ENCODE measurements at places on chromosomes 16 and 17. TPM values are rescaled to one million over a fixed set of nuclear protein-coding genes. Genes with fewer than 3 reads are reported as not detected.

- H3K27me3 ChIP-seq: no peaks in the 10 kb centered on the region
- H3K27ac ChIP-seq: no peak overlapping the region
- H3K4me3 ChIP-seq: no peak overlapping the region
- H3K4me1 ChIP-seq: peaks cover 8% of the 10 kb centered on the region
- no peak for DNase-seq
Observed at GRCh38 chr16:87306516-87306915, 10.7 kb downstream of the C16orf95 start.

DNA sequence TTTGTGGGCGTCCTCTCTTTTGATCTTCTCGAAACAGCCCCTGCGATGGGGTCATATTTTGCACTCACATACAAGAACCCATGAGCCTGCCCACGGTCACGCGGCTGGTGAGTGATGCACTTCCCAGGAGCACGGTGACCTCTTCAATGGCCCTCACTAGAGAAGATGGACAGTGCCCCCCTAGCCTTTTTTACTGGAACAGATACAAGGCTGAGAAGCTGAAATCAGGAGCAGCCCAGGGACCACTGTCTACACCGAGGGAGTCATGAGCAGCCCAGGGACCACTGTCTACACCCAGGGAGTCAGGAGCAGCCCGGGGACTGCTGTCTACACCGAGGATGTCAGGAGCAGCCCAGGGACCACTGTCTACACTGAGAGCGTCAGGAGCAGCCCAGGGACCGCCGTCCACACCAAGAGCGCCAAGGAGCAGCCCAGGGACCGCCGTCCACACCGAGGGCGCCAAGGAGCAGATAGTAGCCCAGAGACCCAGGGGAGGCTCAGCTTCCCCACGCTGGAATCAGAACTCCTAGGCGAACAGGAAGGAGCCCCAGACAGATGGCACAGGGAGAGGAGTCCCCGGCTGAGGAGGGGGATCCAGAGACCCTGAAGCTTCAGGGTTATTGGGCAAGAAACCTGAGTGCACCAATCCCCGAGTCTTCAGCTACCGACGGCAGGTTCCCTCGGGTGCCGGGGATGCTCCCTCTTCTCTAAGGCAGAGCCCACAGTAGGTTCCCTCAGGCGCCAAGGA, 23.7 kb downstream of the ACSF3 start:
- peaks cover 13% of the 10 kb centered on the region for H3K36me3 ChIP-seq
- DNase-seq: no peak
- H3K27ac ChIP-seq: no peak overlapping the region
- no peak overlapping the region for H3K4me3 ChIP-seq

DNA sequence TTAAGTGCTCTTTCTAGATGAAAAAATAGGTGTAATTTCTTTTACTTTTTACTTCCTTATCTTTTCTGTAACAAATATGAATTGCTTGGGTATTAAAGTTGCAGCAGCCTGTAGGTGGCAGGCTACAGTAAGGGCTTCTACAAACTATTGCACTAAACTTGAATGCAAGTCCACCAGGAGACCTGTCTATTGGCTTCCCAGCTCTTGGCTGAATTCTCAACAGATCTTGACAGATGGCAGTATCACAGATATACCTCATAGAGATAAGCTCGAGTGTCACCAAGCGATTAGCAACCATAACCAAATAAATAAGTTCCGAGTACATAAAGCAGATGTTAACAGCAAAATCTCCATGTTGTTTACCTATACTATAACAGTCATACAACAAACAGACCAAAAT, 5.9 kb downstream of the BBS2 start:
- H3K4me3 ChIP-seq: no peak overlapping the region
- DNase-seq: peak; percentile 15
- peaks cover 3% of the 10 kb centered on the region for H3K36me3 ChIP-seq
- H3K27ac ChIP-seq: no peak overlapping the region
- peaks cover 42% of the 10 kb centered on the region for H3K4me1 ChIP-seq

DNA sequence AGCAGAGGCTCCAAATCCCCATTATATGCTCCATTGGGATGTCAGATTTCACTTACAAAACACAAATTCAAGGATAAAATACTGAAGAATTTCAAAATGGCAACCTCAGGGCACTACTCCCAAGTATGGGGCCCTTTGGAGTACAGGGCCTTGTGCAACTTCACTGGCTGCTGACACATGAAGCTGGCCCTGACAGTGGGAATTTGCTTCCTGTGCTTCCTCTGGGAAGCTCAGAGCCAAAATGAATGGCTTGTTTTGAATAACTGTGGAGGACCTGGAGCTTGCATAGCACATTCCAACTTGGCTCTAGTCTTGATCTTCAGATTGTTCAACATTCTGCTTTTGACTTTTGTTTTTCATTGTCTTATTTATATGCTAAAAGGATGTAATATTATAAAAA, 52.3 kb upstream of the HNF1B start:
- peaks cover 3% of the 10 kb centered on the region for H3K4me1 ChIP-seq
- no peak overlapping the region for H3K4me3 ChIP-seq
- H3K27ac ChIP-seq: no peak overlapping the region

DNA sequence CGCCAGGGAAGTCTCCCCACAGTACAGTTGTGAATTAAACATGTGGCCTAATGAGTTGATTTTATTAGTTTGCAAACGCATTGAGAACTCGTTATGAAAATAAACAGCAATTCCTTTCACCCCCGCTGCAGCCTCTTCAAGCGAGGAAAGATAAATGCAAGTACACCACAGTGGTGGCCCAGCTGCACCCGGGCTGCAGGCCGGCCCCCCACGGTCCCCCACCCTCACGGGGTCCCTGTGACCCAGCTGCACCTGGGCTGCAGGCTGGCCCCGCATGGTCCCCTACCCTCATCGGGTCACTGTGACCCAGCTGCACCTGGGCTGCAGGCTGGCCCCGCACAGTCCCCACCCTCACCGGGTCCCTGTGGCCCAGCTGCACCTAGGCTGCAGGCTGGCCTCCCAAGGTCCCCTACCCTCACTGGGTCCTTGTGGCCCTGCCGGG, 32.2 kb downstream of the SDK2 start:
- H3K4me3 ChIP-seq: no peak overlapping the region
- DNase-seq: no peak
- no peak overlapping the region for H3K27ac ChIP-seq
- H3K27me3 ChIP-seq: no peaks in the 10 kb centered on the region
- H3K36me3 ChIP-seq: no peaks in the 10 kb centered on the region
- peaks cover 13% of the 10 kb centered on the region for H3K4me1 ChIP-seq

DNA sequence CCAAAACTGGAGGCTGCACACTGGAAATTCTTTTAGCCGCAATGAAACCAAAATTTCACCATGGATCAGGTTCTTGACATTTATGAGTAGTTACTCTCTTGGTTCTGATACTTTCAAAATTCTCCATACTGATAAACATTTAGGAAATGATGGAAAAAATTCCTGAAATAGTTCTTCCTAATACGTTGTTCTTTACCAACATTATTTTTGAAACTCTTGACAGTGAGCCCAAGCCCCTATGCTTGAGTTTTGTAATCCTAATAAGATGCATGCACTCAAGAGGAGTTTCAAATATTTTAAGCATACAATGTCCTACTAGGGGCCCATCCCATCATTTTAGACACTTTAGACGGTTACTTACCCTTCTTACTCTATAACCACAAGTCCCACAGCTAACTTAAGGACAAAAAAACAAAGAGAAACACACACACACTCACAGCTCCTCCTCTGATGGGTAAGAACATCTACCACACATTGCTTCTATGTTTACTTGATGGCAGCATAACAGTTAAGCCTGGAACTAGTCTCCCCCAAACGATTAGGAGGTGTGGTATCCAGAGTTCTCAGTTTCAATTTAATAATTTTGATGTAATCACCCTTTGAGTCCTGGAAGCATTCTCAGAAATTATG, 3.7 kb downstream of the VEZF1 start:
- H3K36me3 ChIP-seq: peaks cover 9% of the 10 kb centered on the region
- peak overlapping the region; percentile 18 for H3K27ac ChIP-seq
- peaks cover 70% of the 10 kb centered on the region for H3K4me1 ChIP-seq
- no peak for DNase-seq

- H3K4me1 ChIP-seq: no peaks in the 10 kb centered on the region
- DNase-seq: no peak
- H3K27ac ChIP-seq: no peak overlapping the region
- H3K27me3 ChIP-seq: peaks cover 3% of the 10 kb centered on the region
Observed at GRCh38 chr16:67406111-67406971, 9.9 kb downstream of the ZDHHC1 start.

The CES1 gene
- not detected for total RNA-seq

The ZDHHC1 gene
- total RNA-seq: 1.2 TPM

The SLC35B1 gene
- total RNA-seq: 63.8 TPM

The SLFN14 gene
- 0.10 TPM for total RNA-seq
